ENCODE measurements at places on chromosomes 7 and 10. TPM values are rescaled to one million over a fixed set of nuclear protein-coding genes. Genes with fewer than 3 reads are reported as not detected.

Gene ADAM22
- total RNA-seq = 2.1 TPM

GRCh38 chr7:82393076-82393839, 50.3 kb downstream of the CACNA2D1 start:
- H3K27ac ChIP-seq = no peak overlapping the region
- no peak for DNase-seq
- H3K4me1 ChIP-seq = no peaks in the 10 kb centered on the region

GRCh38 chr7:69457595-69458504, 140.4 kb upstream of the AUTS2 start:
- DNase-seq = no peak
- no peaks in the 10 kb centered on the region for H3K27me3 ChIP-seq
- H3K36me3 ChIP-seq = no peaks in the 10 kb centered on the region
- no peak overlapping the region for H3K27ac ChIP-seq

- H3K4me3 ChIP-seq = no peak overlapping the region
- no peak for DNase-seq
- H3K27me3 ChIP-seq = no peaks in the 10 kb centered on the region
- H3K4me1 ChIP-seq = no peaks in the 10 kb centered on the region
- no peak overlapping the region for H3K27ac ChIP-seq
Measured at GRCh38 chr10:20892796-20893195, 4.3 kb downstream of the NEBL start.

DNA sequence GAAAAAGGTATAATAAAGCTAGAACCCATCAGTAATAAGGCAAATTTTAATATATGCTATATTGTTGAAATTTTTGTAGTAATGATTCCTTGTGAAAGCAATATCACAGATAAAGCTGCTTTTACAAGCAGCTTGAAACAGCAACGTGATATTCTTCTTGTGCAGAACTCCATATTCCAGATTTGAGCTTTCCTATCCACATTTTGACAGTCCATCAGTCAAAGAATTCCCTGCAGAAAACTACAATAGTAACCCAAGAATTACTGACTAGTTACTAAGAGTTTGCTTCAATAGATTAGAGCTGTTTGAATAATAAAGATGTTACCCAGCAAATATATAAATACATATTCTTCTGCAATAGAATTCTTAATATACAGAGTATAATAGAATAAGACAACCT, 291.2 kb downstream of the KCND2 start:
- no peaks in the 10 kb centered on the region for H3K36me3 ChIP-seq
- H3K4me1 ChIP-seq = no peaks in the 10 kb centered on the region
- no peak overlapping the region for H3K4me3 ChIP-seq
- no peaks in the 10 kb centered on the region for H3K27me3 ChIP-seq
- H3K27ac ChIP-seq = no peak overlapping the region

Gene CPA2
- total RNA-seq = not detected

Gene MKRN1
- 105 TPM for total RNA-seq

DNA sequence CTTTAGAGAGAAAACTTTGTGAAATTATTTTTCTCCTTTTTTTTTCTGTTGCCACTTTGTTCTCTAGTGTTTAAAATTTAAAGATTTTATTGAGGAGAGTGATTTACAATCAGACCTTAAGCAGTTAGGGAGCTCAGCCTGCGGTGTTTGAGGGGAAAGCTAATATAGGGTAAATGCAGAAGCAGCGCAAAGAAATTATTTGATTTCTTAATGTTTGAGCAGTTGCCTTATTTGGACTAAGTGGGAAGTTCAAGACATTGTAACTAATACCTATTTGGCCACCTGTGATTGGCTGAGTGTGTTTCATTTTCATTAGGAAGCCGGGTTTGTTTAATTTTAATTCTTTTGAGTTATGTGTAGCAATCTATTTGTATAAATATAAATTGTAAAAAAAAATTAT, 25.3 kb downstream of the WAC start:
- H3K4me3 ChIP-seq = no peak overlapping the region
- H3K4me1 ChIP-seq = peaks cover 74% of the 10 kb centered on the region
- H3K27me3 ChIP-seq = no peaks in the 10 kb centered on the region
- H3K27ac ChIP-seq = no peak overlapping the region

GRCh38 chr7:158141806-158142518, 445.7 kb downstream of the PTPRN2 start:
- no peak overlapping the region for H3K4me3 ChIP-seq
- H3K27me3 ChIP-seq = no peaks in the 10 kb centered on the region
- no peak overlapping the region for H3K27ac ChIP-seq
- no peak for DNase-seq
- no peaks in the 10 kb centered on the region for H3K36me3 ChIP-seq
- H3K4me1 ChIP-seq = no peaks in the 10 kb centered on the region

Gene MDH2
- total RNA-seq = 181 TPM

- no peaks in the 10 kb centered on the region for H3K27me3 ChIP-seq
- peaks cover 5% of the 10 kb centered on the region for H3K4me1 ChIP-seq
- H3K36me3 ChIP-seq = no peaks in the 10 kb centered on the region
Measured at GRCh38 chr10:11581213-11581612, 30.2 kb downstream of the USP6NL start.

Gene MUC3A
- not detected for total RNA-seq

Gene ANKRD30A
- not detected for total RNA-seq

Gene DOCK1
- total RNA-seq = 54.8 TPM

GRCh38 chr7:133718131-133718530, 409.0 kb upstream of the LRGUK start:
- H3K27ac ChIP-seq = no peak overlapping the region
- no peaks in the 10 kb centered on the region for H3K4me1 ChIP-seq
- H3K4me3 ChIP-seq = no peak overlapping the region
- no peaks in the 10 kb centered on the region for H3K27me3 ChIP-seq
- DNase-seq = no peak

- H3K4me1 ChIP-seq = peaks cover 27% of the 10 kb centered on the region
- no peaks in the 10 kb centered on the region for H3K36me3 ChIP-seq
- no peak overlapping the region for H3K27ac ChIP-seq
- no peak for DNase-seq
- H3K4me3 ChIP-seq = no peak overlapping the region
- H3K27me3 ChIP-seq = no peaks in the 10 kb centered on the region
Measured at GRCh38 chr10:121169406-121169805, 318.2 kb downstream of the WDR11 start.

Measured in esophagus muscularis mucosa (tissue), 4 donors.